NCI-H446 (cell line): ENCODE measurements at places on chromosomes 13 and 19.

- DNase-seq, result no peak
These were observed 93.6 kb downstream of the KL start for GRCh38 chr13:33109801-33110200.

- DNase-seq, result no peak
These were observed 172.2 kb downstream of the KCNRG start for GRCh38 chr13:50187352-50188029.

GRCh38 chr13:87274209-87274819, 396.9 kb upstream of the SLITRK5 start:
- no peak for DNase-seq

DNA sequence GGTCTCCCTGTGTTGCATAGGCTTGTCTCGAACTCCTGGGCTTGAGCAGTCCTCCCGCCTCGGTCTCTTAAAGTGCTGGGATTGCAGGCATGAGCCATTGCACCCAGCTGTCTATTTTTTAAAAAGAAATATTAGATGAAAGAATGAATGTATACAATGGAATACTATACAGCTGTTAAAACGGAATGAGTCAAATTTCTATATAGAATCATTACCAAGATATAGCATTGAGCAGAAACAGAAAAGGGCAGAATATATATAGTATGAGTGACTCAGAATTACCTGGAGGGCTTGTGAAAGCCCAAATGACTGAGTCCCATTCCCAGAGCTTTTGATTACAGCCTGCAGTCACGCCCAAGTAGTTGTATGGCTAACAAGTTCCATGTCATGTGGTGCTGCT, 4.4 kb downstream of the DACT3 start:
- no peak for DNase-seq

DNA sequence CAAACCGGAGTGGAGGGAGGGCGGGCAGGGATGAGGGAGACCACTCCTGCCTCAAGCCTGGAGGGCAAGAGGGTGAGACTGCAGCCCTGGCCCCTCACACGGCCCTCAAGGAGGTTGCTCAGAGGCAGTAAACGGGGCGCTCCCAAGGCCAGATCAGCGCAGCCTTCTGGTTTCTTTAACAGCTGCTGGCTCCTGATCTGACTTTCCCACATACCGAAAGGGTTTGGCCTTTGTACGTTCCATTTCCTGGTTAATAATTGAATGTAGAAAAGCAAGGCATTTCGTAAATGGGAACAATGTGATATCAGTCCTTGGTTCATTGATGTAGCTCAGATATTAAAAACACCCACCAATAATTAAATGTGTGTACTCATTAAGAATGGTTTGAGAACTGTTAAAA, 71.5 kb downstream of the GGACT start:
- no peak for DNase-seq

DNA sequence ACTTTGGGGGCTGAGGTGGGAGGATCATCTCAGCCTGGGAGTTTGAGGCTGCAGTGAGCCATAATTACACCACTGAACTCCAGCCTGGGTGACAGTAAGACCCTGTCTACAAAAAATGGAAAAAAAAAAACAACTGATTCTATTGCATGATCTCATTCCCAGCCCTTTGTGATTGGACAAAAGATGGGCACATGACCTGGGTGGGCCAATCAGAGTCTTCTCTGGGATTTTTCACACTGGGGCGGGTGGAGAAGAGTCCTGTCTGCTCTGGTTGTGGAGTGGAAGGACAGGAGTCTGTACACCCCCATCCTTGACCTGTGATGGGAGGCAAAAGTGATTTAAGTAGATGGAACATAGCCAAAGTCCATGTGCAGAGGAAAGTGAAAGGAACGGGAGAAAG, 170.5 kb downstream of the UQCRFS1 start:
- no peak for DNase-seq

DNA sequence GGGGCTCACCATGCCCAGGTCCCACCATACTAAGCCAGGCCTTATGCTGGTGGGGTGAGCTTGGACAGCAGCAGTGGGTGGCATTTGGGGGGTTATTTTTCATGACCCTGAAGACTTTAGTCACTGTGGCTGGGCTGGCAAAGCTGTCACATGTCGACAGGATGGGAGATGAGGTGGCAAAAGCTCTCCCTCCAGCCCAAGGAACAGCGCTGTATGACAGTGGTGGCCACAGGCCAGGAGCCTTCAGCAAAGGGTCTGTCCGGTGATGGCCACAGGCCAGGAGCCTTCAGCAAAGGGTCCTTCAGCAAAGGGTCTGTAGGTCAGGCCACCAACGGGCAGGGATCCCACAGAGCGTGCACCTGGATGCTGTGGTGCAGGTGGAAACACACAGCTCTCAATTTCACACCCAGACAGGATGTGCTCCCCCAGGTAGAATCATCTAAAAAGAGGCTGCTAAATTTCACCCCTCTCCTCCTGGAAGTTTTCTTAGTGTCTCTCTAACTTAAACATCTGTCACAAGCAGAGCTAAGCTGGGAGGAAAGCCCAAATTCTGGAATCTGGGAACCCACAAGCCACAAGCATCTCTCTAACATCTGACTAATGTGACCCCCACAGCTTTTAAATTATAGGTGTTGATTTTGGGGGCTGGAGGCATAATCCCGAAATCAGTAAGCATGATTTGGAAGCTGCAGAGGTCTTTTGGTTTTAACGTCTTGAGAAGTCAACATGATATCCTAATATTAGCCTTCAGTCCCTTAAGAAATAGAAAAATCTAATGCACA, 23.0 kb downstream of the COL4A1 start:
- DNase-seq, result no peak

DNA sequence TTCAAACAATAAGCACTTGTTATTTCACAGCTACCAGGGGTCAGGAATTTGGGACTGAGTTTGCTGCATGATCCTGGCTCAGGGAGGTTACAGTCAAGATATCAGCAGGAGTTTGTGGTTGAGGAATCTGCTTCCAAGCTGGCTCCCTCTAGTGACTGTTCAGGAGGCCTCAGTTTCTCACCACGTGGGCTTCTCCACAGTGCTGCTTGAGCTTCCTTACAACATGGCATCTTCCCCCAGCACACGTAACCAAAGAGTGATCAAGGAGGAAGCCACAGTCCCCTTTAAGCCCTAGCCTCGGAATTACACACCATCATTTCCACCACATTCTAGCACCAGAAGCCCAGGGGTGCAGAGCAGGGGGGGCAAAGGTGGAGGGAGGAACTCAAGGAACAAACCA, 28.8 kb downstream of the CELF5 start:
- no peak for DNase-seq

- no peak for DNase-seq
These were observed 142.8 kb downstream of the KLF12 start for GRCh38 chr13:73991384-73991783.

DNA sequence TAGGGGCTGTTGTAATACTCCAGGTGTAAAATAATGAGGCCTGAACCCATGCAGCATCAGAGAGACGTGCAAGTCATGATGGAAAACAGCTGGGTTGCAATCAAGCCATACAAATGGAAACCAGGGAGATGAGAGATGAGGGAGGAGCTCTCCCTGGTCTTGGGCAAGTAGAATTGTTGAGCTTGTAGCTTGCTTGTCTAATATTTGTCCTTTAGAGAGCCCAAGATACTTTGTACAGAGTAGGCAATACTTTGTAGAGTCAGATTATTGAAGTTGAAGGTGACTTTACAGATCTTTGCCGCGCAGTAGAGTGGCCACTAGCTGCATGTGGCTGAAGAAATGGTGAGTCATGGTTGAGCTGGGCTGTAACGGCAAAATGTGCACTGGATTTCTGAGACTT, 8.3 kb downstream of the ATP8A2 start:
- no peak for DNase-seq
